ENCODE measurements at places on chromosomes 6 and 20.

DNA sequence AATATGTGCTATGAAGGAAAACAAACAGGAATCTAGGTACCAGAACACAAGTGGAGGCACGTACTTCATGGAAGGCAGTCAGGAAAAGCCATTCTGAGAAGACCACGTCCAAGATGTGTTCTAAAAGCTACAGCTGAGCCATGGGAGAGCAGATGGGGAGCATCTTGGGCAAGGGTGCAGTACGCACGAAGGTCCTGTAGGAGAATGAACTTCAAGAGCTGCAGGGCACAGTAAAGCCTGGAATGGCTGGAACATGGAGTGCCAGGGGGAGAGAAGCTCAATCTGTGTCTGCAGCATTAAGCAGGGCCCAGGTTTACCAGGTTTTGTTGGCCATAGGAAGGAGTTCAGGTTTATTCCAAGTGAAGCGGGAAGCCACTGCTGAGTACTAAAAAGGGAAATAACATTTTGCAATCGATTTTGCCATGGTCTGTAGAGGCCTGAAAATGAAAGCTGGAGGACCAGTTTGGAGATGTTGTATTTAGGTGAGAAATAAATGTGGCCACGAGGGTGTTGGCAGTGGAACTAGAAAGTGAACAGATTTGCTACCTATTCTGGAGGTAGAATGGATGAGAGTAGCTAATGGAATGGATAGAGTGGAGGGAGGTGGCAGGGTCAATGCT, 29.9 kb downstream of the ADTRP start:
- DNase-seq = no peak

DNA sequence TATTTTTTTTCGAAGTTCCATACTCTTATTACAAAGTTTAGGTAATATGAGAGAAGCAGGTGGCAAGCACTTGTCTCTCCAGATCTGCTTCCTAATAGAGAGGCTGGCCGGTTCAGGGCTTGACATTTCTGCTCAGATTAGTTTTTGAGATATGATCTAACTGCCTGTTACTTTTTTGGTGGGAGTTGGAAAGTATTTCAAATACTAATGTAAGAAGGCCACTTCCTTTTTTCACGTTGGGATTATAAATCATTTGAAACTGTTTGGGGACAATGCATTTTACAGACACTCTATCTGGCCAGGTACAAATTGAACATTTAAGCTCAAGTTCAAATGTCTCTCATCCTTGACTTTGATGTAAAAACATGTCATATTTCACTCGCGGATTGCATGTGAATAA, 222.1 kb upstream of the SULF2 start:
- DNase-seq = no peak

DNA sequence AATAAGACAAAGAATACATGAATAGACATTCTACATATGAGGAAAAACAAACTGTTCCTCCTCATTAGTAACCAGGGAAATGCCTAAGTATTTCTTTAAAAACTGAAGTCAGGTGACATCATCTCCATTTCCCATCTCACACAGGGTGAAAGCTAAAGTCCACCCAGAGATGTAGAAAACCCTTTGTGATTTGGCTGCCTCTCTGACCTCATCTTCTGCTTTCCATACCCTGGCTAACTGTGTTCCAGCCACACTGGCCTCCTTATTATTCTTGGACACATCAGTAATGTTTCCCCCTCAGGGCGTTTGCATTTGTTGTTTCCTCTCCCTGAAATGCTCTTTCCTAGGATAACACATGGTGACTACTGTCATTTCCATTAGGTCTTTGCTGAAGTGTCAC, 40.4 kb downstream of the ESF1 start:
- no peak for DNase-seq

GRCh38 chr6:153084393-153084792, 46.7 kb downstream of the RGS17 start:
- no peak for DNase-seq

DNA sequence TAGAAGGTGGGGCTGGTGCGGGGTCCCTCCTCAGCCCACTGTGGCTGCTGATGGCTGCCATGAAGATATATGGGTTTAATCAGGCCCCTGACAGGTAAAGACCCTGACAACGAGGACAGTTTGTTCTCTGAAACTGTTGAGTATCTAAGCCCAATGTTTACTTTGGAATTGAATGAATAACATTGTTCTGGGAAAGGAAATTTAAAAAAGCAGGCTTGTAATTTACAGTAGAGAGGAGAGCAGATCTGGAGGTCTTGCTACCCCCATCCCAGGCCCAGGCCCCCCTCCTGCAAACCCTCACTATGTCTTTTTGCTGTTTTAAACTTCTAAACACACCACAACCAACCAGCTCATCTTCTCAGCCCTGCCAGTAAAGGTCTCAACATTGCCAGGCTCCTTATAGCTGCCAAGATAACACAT, 171.3 kb downstream of the CDC5L start:
- DNase-seq = no peak

DNA sequence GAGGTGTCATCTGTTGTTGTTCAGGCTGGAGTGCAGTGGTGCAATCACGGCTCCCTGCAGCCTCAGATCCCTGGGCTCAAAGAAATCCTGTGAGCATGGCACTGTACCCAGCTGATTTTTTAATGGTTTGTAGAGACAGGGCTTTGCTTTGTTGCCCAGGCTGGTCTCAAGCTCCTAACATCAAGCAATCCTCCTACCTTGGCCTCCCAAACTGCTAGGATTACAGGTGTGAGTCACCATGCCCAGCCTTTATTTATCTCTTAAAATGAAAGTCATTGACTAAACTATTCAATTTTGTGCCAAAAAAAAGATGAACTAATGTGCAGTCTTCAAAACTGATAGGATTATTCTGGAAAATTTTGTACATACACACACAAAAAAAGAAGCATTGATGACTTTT, 38.8 kb upstream of the UNC93A start:
- no peak for DNase-seq

DNA sequence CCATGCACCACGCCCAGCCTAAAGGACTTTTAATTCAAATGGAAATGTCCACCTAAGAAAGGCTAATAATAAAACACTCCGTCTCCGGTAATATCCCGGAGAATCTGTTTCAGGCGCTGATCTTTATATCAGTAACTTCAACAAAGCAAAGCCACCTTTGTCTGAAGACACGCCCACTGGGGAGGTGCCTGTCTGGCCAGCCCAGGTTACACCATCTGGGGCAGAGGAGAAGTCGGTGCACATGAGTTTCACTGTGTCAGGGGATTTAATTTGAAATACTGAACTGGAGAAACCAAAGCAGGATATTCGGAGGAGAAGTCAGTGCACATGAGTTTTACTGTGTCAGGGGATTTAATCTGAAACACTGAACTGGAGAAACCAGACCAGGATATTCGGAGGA, 9.4 kb downstream of the SERPINB6 start:
- no peak for DNase-seq

DNA sequence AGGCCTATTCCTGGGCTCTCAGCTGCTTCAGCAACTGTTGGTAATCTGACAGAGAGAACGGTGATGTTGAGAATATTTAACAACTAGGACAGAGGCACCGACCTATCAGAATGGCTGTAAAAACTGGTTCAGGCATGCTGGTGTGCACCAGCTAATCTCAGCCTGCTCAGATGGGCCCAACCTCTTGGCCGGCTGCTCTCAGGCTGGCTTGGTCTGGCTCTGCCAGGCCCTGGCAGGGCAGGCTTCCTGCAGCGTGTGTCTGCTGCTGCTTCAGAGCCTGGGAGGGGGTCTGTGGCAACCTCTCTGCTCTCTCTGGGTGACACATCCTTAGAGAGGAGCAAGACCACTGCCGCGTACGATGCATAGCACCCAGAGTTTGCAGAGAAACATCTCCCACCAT, 4.8 kb downstream of the SLC2A12 start:
- no peak for DNase-seq
